ENCODE measurements at places on chromosomes 11 and 22. TPM values are rescaled to one million over a fixed set of nuclear protein-coding genes. Genes with fewer than 3 reads are reported as not detected.

TMPRSS5 gene
- 0.51 TPM for total RNA-seq

DNA sequence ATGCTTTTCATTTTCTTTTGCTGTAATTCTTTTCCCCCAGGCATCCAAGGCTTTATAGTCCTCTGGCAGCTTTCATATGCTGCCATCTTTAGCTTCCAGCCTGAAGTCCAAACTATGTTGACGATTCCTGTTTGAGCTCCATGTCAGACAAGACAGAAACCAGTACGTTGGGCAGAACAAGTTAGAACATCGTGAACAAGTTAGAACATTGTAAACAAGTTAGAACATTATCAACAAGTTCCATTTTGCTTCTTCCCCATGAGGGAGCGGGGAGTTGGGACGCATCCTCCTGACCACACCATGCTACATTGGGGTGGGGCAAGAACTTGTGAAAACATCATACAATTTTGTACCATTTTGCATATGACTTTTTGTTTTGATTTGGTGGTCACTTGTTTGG is 23.9 kb downstream of the GLB1L2 start:
- DNase-seq = peak; percentile 26

DNA sequence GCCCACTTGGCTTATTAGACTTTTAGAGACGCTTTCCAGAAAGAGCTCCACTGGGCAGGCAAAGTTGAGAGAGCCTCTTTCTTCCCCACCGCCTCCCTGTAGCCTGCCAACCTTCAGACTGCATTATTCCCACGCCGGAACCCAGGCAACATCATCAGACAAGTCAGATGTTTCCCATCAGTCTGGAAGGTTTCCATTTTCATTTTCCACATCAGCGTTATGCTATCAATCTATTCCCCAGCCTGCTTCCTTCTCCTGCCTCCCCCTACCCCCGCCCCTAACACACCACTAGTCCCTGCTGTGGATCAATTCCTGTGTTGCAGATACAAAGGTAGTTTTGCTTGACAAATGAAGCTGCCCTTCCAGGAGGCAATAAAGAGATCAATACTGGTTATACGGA is 184.8 kb downstream of the DSCAML1 start:
- no peak for DNase-seq

GRCh38 chr11:70536051-70536877 is 137.9 kb downstream of the CTTN start:
- peak; percentile 66 for DNase-seq

GRCh38 chr11:57728829-57729228 is 12.5 kb upstream of the SELENOH start:
- no peak for DNase-seq
